Effector CD8-positive, alpha-beta T cell (primary cell): ENCODE measurements at places on chromosomes 13 and 19.
A peak's percentile ranks its signal among the peaks of the same experiment; 100 is the strongest.

DNA sequence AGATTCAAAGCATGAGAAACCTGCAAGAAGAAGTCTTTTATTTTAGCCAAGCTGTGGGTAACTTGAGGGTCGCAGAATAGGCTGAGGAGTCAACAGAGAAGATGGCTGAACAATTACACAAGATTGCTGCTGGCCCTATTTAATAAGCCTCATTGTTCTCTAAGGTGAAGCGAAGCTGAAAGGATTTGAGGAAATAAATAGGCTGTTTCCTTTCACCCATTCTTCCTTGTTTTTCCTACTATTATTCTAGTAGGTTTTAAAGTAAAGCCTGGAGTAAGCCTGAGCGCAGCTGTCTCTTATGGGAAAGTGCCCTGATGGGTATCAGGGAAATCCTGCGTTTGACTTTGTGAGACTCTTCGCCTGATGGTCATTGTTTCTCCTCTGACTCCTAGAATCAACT, 25.0 kb upstream of the PCCA start:
- no peak for DNase-seq

DNA sequence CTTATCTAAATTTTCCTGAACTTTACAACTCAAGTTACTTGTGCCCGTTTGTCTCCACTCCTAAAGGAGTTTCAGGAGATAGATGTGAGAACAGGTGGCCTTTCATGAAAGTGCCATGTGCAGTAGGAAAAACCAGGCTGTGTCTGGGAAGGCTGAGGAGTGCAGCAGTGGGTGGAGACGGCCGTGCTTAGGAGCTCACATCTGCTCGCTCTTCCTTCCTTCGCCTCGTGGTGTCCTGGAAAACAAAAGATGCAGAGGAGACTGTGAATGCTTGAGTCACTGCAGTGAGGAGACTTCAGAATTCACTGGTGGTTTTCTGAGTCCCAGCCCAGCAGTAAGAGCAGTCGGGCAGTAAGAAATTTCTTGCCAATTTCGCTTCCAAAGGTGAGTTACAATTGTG, 138.4 kb upstream of the RNF113B start:
- DNase-seq, result no peak

GRCh38 chr13:77510156-77510555, 25.4 kb upstream of the SCEL start:
- DNase-seq, result no peak

DNA sequence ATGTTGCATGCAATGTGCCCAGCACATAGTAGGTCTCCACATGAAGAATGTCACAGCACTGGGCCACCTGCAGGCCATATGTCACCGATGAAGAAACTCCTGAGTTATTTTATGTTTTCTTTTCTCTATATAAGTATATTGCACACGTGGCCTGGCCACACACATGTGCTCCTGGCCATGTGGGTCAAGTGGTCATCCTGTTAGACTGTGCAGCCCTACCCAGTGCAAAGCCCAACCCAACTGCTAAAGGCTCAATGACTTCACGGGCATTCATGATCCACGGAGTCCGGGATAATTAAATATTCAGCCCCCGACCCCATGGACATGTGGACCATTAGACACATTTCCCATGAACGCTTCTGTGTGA, 163.2 kb downstream of the TEX29 start:
- DNase-seq, result no peak

- DNase-seq, result no peak
These were observed 1.9 kb downstream of the ISOC2 start for GRCh38 chr19:55459551-55459949.

DNA sequence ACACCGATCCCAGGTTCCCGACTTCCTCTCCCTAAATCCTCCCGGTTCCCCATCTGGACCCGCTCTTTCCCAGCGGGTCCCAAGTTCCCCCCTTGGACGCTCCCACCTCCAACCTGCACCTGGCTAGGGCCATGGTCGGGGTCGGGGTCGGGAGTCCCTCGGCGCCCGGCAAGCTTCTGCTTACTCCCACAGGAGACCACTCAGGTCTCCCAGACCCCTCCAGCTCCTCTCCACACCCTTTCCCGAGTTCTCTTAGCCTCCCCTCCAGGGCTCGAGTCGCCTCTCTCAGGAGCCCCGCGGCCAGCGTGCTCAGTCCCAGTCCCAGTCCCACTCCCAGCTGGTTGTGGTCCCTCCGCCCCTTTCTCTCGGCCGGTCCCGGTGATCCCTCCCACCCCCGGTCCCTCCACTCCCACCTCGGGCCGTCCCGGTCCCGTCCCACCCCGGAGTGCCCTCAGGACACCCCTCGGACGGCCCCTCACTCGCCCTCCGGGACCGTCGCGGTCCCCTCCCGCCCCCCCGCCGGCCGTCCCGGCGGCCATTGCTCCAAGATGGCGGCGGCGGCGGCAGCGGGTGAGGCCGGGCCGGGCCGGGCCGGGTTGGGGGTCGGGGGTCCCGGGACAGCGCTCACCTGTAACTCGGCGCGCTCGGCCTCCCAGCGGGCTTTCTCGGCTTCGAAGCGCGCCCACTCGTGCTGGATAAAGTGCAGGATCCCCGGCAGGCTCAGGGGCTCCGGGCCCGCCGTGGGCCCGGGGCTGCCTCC, at the start of gene FKRP:
TSS of gene FKRP (plus strand) at position 537 of the 760 bp plus-strand sequence. CDS start 9,394 bp downstream, outside the sequence.
- peak; percentile 10 for DNase-seq

GRCh38 chr13:84925443-84925842, 873.8 kb downstream of the SLITRK6 start:
- DNase-seq, result no peak

DNA sequence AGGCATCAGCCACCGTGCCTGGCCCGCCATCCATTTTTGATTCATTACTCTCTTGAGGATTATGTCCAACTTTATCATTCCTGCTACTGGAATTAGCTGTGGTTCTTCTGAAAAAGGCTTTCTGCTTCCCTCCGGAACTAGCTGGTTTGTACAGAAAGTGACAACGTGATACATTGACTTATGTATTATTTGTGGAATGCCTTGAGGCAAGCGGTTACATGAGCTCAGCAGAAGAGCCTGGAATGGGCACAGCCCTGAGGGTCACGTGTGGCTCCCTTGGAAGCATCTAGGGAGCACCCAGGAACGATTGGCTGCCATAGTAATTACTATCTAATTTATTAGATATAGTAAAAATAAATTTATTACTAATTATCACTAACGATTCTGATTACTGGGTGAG, 14.4 kb upstream of the RETN start:
- DNase-seq, result no peak

DNA sequence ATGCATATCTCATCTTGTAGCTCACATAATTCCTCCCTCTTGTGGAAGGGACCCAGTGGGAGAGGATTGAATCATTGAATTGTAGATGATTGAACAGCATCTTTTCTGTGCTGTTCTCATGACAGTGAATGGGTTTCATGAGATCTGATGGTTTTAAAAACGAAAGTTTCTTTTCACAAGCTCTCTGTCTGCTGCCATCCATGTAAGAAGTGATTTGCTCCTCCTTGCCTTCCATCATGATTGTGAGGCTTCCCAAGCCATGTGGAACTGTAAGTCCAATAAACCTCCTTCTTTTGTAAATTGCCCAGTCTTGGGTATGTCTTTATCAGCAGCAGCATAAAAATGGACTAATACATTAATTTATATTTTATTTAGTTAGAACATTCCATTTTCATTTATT, 19.6 kb upstream of the ZNF675 start:
- no peak for DNase-seq

DNA sequence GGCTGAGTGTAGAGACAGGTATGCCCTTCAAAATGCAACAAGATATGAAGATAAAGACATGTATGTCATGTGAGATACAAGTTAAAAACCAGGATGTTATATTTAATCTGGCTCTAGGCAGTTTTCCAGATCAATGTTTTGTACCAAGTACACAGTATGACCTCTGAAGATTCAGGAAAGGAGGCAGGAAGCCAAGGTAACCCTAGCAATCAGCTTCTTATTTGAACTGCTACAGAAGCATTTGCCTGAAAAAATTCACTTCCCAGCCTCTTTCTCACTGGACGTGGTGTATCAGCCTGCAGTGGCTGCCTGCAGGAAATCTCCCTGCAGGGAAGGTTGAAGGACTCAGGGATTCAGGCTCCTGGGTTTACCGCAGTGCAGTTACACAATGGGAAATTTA, 24.1 kb downstream of the OLFM4 start:
- no peak for DNase-seq

DNA sequence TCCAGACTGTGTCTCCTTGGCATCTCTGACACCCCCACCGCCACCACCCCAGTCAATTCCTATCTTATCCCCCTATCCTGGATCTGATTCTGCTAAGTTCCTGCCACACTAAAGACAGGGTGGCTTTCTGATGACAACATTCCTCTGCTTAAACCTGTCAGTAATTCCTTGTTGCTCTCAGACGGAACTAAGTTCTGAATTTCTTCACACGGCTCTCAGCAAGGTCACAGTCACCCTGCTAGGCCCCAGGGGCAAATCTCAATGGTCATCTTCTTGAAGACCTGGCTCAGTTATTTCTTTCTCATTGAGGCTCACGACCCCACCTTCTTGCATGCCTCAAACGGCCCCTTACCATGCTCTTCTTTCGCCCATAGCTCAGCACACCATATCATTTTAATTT, 7.6 kb downstream of the ALOX5AP start:
- no peak for DNase-seq

- no peak for DNase-seq
These were observed 296.6 kb downstream of the PCDH9 start for GRCh38 chr13:66933527-66933926.

GRCh38 chr13:54162069-54162468, 1133.5 kb downstream of the OLFM4 start:
- DNase-seq, result no peak

GRCh38 chr19:35328851-35329285, at the start of gene CD22:
Gene CD22 (plus strand): TSS chr19:35329187. CDS start chr19:35332041, 2,854 bp downstream.
- no peak for DNase-seq

DNA sequence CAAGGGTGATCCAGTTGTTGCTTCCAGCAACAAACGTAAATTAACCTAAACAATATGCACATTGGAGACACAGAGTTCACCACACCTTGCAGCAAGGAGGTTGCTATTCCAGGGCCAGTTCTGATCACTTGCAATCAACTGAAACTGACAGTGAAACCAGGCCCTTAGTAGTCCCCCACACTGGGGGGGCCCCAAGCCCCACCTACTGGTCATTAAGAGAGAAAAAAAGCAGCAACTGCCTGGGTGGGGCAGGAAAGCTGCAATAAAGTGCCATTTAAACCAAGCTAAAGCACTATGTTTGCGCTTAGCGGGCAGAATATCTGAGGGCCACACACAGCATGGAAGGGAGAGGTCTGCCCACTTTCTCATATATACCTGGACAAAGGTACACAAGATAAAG, 51.5 kb downstream of the ATP7B start:
- no peak for DNase-seq

DNA sequence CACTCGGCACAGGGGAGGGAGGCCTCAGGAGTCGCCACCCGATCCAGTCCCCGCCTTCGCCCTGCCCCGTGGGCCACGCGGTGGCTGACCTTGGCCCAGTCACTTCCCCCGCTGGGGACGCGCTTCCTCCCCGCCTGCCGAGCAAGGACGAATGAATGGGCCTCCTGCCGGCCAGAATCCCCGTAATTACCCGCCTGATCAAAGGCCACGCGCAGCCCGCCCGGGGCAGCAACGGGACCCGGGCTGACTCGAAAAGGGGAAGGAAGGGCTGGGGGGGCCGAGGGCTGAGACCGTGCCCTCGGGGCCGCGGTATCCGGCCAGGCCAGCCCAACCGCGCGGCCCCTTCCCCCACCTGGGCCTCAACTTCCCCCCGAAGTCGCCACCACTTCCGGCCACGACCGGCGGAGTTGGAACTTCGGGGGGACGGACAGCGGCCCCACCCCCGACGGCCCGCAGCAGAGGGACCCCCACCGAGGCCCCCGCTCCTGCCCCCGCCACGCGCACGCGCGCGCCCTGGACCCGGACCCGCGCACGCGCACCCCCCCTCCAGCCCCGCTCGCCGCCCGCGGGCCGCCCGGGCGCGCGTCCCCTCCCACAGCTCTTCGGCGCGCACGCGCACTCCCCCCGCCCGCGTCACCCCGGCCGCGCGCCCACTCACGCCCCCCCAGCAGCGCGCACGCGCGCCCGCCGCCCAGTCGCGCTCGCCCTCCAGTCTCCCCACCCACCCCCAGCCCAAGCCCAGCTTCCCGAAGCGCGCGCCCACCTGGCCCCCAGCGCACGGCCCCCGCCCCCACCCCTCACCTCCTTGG, 520 bp downstream of the ZNF787 start:
- peak; percentile 70 for DNase-seq

GRCh38 chr19:47324502-47324901, 7.5 kb upstream of the C5AR2 start:
- DNase-seq, result no peak

GRCh38 chr13:52870143-52870542, 21.7 kb upstream of the PCDH8 start:
- no peak for DNase-seq

DNA sequence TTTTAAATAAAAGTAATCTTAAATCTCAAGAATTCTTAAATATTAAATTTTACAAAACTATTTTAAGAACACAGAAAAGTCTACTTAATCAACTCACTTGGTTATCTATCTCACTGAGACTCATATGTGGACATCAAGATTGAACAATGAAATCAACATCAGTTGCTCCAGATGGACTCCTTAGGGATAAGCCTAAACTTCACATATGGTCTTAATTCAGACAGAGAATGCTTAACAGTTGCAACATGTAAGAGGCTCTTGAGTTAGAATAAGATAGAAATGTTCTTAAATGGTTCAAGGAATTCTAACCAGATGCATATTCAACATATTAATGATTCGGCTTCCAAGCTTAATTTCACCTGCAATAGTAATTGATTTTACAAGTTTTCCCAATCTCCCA, 1730.9 kb downstream of the PCDH9 start:
- no peak for DNase-seq

DNA sequence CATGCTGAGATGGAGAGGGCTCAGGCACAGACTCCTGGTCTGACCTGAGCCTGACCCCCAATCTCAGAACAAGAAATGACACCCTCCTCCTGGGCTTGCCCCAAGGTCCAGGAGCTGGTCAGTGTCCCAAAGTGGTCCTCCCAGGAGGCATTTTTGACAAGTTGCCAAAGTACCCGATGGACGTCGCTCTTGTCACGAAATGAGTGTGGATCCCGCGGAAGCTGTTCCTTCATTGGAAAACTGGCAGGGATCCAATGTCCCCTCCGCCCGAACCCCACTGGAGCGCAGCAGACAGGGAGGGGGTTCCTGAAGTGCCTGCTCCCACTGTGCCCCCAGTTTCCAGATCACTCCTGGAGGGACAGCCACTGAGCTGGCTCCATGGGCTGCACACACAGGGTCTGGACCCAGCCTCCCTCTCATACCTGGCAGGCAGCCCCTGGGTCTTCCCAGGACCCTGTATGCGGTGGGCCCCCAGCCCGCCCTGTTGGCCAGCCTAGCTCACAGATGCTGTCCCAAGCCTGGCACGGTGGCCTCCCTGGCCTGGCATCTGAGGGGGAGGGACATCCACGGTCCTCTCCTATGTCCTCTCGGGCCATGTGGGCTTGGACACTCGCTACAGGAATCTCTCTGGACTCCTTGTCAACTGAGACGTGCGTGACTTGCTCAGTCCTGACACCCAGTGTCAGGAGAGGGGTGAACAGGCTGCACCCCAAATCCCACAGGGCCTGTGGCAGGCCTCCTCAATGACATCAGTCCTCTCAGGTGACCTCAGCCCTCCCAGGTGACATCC, 12.8 kb upstream of the ZNF14 start:
- DNase-seq, result no peak

- no peak for DNase-seq
These were observed 3.6 kb upstream of the HAMP start for GRCh38 chr19:35278578-35279284.
